Naive thymus-derived CD8-positive, alpha-beta T cell (primary cell): ENCODE measurements at places on chromosomes 5 and 9.

- no peaks in the 10 kb centered on the region for H3K27me3 ChIP-seq
- H3K4me3 ChIP-seq, result no peak overlapping the region
- H3K27ac ChIP-seq, result peak overlapping the region; percentile 48
- H3K36me3 ChIP-seq, result no peaks in the 10 kb centered on the region
Observed at GRCh38 chr5:133257977-133258376, 206.2 kb downstream of the HSPA4 start.

DNA sequence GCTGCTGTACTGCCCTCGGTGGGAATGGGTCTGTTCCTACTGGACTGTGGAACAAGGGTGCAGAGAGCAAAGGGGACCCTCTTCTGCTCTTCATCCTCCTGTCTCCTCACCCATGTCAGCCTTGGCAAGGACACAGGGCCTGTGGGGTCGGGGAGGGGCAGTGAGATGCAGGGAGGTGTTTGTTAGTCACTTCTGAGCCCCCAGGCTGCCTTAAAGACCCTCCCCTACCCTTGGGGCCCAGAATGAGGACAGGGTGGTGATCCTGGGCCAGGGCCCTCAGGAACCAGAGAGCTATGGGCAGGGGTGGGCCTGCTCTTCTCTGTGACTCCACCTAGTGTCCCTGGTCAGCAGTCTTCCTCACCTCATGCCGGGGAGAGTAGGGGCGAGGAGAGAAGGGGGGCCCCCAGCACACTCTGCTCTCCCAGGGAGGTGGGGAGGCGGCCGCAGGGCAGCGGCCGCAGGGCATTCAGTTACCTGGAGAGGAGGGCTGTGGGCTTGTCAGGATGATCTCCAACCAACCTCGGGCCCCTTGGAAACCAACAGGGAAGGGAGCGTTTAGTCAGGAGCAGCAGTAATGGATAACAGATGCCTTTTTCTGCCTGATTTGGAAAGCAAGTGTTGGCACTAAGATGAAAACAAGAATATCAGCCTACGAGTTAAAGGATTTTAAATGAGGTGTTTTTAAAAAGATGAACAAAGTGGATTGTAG is 62.0 kb upstream of the GARNL3 start:
- DNase-seq, result no peak
- no peak overlapping the region for H3K4me3 ChIP-seq
- H3K36me3 ChIP-seq, result no peaks in the 10 kb centered on the region
- peaks cover 64% of the 10 kb centered on the region for H3K27me3 ChIP-seq

GRCh38 chr9:117882171-117882570 is 178.0 kb downstream of the TLR4 start:
- H3K27me3 ChIP-seq, result peaks cover 9% of the 10 kb centered on the region
- H3K4me3 ChIP-seq, result no peak overlapping the region
- H3K36me3 ChIP-seq, result no peaks in the 10 kb centered on the region
- no peak for DNase-seq

GRCh38 chr5:132475497-132475882 is 15.1 kb downstream of the IRF1 start:
- H3K4me3 ChIP-seq, result no peak overlapping the region
- DNase-seq, result no peak
- H3K27me3 ChIP-seq, result no peaks in the 10 kb centered on the region
- peak overlapping the region; percentile 94 for H3K27ac ChIP-seq
- peaks cover 96% of the 10 kb centered on the region for H3K4me1 ChIP-seq
- no peaks in the 10 kb centered on the region for H3K36me3 ChIP-seq

DNA sequence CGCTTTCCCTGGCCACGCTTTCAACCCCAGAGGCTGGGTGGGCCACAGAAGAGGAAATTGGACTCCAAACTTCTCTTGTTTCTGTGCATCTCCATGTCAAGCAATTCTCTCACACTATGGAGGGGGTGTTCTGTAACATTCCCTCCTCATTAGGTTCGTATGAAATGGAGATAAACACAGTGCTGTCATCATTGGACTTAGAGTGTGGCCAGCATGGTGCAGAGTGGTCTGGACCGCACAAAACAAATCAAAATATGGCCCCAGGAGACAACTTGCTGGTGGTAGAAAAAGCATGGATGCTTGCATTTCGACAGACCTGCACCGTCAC is 655.2 kb downstream of the BNC2 start:
- H3K36me3 ChIP-seq, result no peaks in the 10 kb centered on the region
- H3K27me3 ChIP-seq, result peaks cover 1% of the 10 kb centered on the region
- DNase-seq, result no peak
- H3K4me3 ChIP-seq, result no peak overlapping the region
